ENCODE measurements at places on chromosomes 4 and X.
A peak's percentile ranks its signal among the peaks of the same experiment; 100 is the strongest.

GRCh38 chr4:170674176-170674575, 584.4 kb upstream of the AADAT start:
- DNase-seq = no peak

- no peak for DNase-seq
Observed at GRCh38 chr4:8010618-8011017, 71.0 kb upstream of the AFAP1 start.

- no peak for DNase-seq
Observed at GRCh38 chrX:120367402-120368109, 5.7 kb downstream of the ATP1B4 start.

DNA sequence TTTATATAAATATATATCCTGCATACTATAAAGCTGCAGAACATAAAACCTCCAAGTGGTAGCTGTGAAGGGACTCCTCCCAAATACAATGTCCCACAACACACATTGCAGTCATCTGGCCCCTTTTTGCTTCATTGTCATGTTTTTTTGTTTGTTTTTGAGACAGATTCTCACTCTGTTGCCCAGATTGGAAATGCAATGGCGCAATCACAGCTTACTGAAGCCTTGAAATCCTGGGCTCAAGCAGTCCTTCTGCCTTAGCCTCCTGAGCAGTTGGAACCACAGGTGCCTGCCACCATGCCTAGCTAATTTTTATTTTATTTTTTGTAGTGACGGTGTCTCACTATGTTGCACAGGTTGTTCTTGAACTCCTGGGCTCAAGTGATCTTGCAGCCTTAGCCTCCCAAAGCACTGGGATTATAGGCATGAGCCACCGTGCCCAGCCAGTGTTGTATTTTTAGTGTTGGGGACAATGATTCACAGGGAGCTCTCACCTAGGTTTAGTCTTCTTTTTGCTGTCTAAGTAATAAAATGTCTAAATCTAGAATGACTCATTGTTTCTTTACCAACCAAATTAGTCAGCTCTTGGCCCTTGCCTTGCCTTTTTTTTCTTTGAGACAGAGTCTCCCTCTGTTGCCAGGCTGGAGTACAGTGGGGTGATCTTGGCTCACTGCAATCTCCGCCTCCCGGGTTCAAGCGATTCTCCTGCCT, 24.0 kb upstream of the XIAP start:
- DNase-seq = peak; percentile 47

GRCh38 chr4:13559413-13559812, 15.1 kb upstream of the NKX3-2 start:
- no peak for DNase-seq

DNA sequence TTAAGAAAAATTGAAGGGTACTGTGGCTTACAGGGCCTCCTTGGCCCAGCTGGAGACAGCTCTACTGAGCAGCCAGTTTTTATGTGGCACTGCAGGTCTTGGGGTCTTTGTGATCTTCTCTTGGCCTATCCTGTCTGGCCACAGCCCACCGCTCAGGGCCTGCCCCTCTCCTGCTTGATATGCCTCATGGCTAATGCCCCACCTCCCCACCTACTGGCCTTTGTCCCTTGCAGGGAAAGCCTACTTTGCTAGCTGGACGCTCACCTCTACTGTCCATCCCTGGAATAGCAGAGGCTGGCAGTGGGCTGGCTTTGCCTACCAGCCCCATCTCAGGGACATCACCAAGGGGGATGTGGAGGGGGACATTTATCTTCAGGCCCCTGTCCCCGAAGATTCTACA, 134.1 kb downstream of the PJA1 start:
- no peak for DNase-seq

DNA sequence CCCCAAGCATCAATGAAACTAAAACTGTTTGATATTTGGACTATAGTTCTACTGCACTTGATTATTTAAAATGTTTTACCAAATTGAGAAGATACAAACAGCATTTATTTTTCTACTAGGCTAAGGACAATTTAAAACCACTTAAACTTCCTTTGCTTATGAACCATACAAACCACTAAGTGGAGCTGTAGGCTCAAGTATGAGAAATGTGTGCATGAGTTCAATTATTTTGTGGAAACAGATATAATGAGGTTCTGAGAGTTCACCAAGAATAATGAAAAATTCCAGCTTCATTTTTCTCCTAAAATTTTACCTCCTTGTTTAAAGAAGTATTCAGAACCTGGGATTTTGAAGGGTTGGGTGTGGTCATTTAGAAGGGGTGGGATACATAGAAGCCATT, 63.1 kb downstream of the SERPINA7 start:
- no peak for DNase-seq

GRCh38 chr4:6924361-6924779, 14.7 kb downstream of the TBC1D14 start:
- no peak for DNase-seq

DNA sequence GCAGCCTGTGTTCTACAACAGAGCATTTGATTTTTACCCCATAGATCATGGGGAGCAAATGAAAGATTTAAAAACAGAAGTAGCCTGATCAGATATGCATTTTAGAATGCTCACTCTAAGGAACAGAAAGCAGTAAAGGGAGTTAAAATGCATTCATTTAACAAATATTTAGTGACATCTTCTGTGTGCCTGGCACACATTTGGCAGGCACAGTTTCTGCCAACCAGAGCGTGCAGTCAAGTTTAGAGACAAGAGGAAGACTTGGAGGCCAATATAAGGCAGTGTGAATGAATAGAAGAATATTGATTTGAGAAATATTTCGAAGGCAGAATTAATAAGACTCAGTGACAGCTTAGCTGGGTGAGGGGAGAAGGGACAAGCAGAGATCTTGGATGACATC, 210.1 kb downstream of the KDR start:
- DNase-seq = no peak

DNA sequence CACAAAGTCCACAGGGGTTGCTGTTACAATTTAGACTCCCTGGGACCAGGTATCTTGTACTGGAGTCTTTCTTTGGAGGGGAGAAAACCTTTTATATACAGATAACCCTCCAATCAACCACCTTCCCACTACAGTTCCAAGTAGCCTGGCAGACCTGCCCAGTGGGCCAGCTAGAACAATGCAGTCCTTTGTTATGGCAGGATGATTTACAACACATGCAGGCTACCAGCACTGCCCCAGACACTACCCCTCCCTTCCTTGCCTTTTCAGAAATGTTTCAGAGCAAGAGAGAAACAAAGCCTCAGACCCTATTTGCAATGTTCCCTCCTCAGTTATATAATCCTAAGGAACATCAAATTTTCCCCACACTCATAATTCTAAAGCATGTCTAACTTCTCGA, 11.1 kb downstream of the RASL11B start:
- DNase-seq = no peak

DNA sequence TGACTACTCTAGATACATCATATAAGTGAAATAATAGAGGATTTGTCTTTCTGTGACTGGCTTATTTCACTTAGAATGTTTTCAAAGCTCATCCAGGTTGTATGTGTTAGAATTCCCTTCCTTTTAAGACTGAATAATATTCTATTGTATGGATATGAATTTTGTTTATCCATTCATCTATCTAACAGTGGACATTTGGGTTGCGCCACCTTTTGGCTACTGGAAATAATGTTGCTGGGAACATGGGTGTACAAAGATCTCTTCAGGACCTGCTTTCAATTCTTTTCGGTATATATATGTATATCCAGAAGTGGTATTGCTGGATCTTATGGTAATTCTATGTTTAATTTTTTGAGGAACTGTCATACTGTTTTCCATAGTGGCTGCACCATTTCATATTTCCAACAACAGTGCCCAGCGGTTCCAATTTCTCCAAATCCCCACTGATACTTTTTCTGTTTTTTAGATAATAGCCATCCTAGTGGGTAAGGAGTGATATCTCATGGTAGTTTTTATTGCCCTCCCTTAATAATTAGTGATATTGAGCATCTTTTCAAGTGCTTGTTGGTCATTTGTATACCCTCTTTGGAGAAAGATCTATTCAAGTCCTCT, 3.4 kb upstream of the SCD5 start:
- DNase-seq = no peak

GRCh38 chr4:8355864-8356565, 84.5 kb downstream of the ACOX3 start:
- no peak for DNase-seq

DNA sequence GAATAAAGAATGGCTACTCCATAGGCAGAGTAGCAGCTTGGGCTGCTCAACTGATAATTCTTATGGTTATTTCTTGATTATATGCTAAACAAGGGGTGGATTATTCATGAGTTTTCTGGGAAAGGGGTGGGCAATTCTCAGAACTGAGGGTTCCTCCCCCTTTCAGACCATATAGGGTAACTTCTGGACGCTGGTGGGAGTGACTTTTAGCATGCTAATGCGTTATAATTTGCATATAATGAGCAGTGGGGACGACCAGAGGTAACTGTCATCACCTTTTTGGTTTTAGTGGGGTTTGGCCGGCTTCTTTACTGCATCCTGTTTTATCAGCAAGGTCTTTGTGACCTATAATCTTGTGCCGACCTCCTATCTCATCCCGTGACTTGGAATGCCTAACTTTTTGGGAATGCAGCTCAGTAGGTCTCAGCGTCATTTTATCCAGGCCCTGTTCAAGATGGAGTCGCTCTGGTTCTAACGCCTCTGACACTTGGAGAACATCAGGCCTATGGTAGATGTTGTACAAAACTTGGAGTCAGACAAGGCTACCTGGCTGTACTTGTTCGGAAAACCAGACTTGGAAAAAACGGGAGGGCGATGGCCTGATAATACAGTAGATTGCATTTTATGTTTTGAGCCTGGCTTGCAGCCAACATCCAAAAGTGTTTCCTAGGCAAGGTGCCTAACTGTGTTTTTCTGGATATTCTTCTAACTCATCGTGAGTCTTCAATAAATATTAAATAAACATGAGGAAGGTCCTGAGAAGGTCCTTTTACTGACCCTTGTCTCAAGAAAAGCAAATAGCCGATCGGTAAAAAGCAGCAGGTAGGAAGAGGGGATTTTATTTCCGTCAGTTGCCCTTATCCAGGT, 1.8 kb upstream of the TMEM164 start:
- no peak for DNase-seq

- DNase-seq = no peak
Observed at GRCh38 chr4:91330555-91331137, 973.1 kb upstream of the GRID2 start.

- no peak for DNase-seq
Observed at GRCh38 chr4:1240721-1241465, 8.0 kb downstream of the CTBP1 start.

GRCh38 chr4:139684351-139684750, 18.7 kb downstream of the MGST2 start:
- DNase-seq = no peak

DNA sequence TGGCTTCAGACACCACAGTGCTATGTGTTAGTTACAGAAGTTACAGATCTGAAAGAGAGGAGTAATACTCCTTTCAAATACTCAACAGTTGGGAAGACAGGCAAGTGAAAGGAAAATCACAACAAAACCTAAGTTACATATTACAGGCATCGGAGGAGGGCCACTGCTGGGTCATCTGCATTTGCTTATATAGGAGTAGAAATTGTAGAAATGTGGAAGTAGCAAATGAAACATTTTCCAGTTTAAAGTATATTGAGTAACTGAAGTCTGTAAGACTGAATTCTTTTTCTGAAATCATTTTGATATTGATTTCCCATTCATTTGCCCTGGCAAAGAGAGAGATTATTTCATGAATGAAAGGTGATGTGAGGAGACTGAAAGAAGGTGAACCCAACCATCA, 201.7 kb downstream of the SPRY1 start:
- no peak for DNase-seq

DNA sequence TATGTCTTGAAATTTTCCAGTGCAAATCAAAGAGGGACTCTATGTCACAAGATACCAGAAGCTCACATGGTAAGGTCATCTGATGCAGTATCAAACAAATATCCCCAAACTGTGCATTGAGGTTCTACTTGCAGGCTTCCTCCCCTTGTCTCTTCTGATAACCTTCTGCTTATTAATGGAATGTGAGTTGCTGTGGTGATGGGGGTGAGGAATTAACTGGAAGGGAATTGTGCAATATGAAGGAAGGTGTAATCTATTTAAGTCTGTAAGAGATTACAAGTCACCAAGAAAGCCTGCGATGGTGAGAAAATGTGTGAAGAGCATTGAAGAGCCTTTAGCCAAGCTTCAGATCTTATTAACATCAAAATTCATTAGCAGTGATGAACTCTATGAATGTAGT, 15.4 kb upstream of the MAGED1 start:
- no peak for DNase-seq

DNA sequence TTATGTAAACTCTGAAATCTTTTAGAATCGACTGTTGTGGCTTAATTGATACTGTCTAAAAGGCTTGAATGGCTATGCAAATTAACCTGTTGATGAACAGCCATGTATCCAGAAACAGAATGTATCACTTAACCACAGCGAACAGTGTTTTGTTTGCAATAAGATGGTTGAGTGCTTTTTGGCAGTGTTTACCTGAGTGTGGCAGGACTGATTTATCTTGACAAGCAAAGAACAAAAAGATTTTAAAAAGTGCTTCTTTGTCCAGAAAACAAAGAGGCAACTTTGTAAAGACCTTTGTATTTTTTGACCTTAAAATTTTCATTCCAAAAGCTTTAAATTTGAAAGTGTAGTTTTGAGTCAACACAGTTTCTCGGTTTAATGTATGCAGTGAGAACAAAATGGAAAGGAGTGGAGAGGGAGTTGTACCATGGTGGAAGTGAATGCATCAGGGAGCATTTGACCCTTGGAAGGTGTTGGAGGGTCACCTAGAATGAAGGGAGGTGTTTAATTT, 18.0 kb downstream of the ARHGAP10 start:
- no peak for DNase-seq

DNA sequence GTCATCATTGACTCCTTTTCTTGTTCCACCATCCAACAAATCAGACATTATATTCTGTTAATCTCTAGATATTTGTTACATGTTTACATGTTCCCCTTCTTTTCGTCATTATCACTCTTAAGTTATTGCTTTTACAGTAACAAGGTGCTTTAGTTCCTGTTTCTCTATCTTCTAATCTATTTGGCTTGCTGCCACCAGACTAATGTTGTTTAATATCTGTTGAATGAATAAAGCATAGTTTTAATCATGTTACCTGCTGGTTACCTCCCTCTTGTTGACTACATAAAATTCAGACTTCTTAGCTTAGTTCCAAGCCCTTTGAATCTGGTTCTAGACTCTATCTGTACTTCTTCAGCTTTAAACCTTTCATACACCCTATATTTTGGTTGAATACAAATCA, 129.8 kb upstream of the TRIM2 start:
- no peak for DNase-seq

DNA sequence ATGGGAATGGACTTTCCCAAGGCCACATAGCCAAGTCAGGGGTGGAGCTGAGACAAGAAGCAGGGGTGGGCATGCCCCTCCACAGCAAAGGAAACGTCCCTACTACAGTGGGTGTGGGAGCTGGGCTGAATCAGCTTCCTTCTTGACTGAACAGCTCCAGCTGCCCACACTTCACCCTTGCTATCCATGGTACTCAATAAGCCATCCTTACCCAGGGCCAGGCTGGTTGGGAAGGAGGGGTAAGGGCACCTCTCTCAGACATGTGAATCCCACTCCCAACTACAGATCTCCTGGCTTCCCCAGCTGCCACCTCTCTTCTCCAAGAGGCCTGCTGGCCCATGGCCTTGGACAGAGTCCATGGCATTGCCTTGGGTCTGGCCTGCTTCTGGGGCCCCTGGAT, 21.0 kb downstream of the LAS1L start:
- no peak for DNase-seq

- DNase-seq = no peak
Observed at GRCh38 chr4:76755756-76756155, 142.2 kb downstream of the SOWAHB start.

GRCh38 chr4:64465263-64465662, 56.0 kb upstream of the TECRL start:
- no peak for DNase-seq
